ENCODE measurements at places on chromosomes 2 and 18. TPM values are rescaled to one million over a fixed set of nuclear protein-coding genes. Genes with fewer than 3 reads are reported as not detected.

The GAL3ST2 gene
- not detected for total RNA-seq

DNA sequence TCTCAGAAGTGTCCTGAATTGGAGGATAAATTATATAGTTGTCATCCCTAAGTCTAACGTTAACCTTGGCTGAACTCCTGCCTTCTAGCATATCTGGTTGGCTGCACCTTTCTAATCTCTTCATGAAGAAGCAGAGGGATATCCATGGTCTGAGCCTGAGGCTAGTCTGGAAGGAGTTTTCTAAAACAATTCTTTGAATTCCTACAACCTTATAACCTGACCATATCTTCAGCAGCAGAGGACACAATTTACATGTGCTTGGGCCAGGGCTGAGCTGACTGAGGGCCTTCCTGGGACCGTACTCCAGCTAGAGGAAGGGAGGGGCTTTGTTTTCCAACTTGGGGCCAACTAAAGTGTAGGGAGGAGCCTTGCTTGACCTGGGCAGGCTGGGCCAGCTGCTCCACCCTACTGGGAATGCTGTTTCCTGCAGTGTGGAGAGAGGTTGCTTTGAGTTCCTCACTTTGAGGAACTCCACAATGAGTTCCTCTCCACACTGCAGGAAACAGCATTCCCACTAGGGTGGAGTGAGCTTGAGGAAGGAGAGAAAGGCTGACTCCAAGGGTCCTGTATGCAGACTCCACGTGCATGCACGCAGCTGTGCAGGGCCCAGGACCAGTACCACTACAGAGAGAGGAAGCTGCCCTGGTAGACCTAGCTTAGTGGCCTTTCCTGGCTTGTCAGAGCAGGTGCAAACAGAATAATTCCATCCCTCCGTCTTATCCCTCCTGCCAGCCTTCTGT lies 19.6 kb downstream of the CEP68 start:
- DNase-seq: no peak

DNA sequence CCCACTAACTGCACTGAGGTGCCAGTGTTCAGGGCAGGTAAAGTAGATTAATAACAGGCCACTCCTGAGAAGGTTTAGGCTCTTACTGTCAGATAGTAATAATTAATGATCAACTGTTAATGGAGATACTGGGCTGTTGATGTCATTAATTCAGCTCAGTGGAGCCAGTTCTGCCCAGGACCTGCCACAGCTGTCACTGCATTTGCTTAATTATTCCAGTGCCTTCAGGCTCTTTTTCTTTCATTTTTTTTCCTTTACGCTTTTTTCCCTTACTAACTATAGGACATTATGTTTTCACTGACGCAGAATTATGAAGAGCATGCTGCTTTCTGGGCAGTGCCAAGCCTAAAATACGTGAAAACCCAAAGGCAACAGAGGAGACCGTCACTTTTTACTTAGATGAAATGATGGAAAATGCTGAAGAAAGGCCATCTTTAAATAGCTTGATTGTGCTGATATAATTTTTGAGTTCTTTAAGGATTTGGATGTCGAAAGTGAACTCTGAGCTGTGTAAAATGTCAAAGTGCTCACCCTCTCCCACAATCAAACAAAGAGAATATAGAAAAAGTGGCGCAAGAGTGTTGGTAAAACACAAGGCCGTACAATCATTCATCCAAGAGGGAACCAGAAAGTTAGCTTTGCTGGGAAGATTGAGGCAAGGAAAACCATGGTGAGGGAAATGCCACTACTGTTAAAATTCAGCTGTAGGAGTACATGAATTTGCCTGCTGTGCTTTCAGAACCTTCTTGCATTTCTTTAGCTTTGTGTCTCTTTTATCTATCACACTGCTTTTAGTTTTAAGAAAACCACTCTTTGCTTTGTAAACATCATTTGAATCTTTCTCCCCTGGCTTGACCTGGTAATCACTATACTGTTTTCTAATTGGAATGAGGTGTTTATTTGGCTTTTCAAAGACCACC lies 192.0 kb upstream of the ZEB2 start:
- no peak for DNase-seq

- no peak for DNase-seq
Measured at GRCh38 chr2:198628596-198628995, 824.2 kb downstream of the PLCL1 start.

- no peak for DNase-seq
Measured at GRCh38 chr2:129894616-129895015, 84.8 kb upstream of the RAB6C start.

DNA sequence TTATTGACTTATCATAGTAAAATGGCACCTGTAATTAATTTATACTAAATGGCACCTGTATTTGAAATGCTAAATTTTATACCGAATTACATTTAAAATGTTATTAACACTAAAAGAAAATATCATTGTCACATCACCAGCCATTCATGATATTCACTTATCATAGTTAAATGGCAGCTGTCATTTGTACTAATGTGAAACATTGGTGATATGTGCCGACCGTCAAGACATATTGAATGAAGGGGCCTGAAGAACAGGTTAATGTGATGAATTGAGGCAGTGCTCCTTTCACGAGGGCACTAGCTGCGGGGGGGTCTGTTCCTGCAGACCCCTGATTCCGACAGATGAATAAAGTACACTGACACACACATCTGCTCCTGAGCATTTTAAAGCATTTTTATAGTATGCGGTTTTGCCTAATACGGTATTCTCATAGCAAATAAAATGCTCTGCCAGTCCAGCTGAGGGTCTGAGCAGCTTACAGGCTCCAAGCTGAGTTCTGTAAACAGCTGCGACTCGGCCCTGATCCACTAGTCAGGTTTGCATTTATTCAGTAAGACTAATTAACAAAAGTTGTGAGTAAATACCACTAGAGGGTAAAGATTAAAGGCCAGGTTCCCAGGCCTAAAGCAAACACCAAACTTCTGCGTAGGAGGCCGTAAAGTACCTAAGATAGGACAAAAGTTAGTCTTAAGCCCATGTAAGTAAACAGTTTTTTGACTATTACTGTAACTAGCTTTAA lies 593.4 kb upstream of the NETO1 start:
- DNase-seq: no peak

- no peak for DNase-seq
Measured at GRCh38 chr2:77228391-77228790, 293.8 kb downstream of the LRRTM4 start.

GRCh38 chr18:9055185-9055584 lies 47.3 kb upstream of the NDUFV2 start:
- DNase-seq: no peak

GRCh38 chr2:188808947-188809355 lies 165.2 kb upstream of the COL3A1 start:
- DNase-seq: no peak

DNA sequence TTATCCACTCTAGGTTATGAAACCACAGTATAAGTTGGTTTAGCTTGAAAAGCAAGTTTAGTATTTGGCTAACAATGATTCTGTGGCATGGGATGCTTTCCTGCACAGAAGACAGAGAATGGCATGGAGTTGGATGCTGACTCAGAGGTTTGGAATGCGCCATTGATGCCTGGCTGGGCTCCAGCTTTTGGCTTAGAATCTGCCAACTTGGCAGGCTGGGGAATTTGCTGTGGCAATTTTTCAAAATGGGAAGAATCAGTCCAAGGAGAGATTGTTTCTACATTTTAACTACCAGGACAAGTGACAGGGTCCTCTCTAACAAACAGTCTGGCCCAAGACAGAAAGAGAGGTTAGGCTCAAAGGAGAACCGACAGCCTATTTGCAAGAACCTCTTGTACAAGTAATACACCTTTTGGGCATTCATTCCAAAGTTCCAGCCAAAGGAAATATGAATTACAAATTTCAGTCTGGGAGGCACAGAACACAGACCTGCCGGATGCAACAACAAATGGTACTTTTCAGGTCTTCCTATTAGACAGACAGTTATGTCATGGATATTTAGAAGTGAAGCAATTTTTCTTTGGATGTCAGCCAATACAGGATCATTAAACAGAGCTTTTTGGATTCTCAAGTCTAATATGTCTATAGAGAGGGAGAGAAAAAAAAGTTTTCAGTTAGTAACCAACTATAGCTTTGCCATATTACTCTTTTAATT lies 1027.7 kb downstream of the TMEM182 start:
- no peak for DNase-seq

DNA sequence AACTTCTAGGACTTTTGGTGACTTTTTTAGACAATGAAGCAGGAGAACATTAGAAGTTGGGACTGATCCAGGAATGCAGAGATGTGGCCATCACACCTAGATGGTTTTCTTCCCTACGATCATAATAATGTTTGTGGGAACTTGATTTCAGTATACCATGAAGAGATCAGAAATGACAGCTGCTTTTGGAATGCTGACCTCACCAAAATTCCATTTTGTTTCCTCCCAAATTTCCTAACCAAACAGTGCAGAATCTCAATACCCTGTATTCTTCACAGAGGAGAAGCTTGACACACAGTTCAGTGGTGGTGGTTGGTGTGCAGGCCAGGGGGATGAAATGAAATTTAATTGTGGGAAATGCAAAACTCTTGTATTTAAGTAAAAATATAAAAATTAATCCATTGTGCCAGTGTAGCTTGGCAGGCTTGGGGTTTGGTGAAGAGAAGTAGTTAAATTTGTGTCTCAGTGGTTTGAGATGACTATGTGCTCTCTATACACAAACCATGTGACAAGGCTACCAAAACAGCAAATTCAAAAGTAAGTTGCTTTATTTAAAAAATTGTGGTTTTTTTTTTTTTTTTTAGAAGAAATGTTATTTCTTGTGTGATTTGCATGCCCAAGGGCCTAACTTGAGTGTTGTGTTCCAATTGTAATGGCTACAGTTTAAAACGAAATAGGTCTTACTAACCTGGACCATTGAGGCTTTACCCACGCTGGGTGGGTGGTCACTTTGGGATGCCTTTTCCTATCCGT lies 252.4 kb downstream of the LPIN1 start:
- DNase-seq: no peak

DNA sequence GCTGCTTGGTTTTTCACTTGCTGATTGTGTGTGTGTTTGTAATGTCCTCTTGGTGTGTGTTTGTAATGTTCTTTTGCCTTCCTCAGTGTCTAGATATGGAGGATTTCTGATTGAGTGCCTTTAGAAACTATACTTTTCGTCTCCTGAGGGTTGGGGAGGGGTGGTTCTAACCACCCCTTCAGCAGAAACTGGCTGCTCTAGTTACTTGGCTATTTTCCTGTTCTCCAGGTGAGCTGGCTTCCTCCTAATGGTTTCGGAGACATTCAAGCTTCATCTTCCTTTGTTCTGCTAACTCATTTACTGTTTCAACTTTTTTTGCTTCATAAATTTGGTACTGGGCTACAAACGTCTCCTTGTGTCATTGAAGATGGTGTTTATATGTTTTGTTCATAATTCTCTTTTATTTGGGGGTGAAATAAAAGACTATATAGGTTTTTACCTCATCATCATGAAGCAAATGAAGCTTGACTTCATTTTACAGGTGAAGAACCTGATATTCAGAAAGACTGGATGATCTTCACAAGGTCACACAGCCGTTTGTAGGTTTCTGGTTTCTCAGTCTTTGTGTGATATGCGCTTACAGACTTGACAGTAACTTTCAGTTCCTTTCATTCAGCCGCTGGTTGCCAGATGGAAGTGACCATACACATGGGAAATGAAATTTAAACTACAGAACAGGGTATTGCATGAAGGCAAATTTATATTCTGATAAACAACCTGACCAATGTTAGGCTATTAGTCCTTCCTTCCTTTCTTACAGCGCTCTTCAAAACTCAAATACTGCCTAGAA lies 238.5 kb downstream of the GALR1 start:
- DNase-seq: no peak

- no peak for DNase-seq
Measured at GRCh38 chr18:75247611-75248421, 37.2 kb downstream of the TSHZ1 start.

DNA sequence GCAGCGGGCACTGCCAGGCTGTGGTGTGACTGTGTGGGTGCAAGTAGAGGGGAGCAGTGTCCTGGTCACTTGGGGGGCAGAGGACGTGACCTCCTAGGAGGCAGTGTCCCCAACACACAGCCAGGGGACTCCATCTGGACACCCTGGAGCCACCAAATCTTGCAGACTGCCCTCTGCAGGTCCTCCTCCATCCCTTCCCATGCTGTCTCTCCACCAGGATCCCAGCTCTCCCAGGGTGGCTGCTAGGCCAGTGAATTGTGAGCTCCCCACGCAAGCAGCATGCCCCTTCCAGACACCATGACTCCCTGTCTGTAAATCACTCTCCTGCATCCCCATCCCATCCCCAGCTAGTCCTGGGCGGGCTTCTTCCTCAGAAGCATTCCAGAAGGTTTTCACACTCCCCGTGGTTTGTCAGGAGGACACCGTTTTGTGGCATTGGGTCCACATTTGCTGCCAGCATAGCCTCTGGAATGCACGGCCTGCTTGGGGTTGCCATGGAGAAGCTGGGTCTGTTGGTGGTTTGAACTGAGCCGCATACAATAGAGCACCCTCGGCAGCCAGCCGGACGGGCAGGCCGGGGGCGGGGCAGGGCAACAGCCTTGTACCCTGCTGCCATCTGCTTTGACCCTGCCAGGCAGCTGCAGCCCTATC lies 210.7 kb downstream of the KLHL29 start:
- no peak for DNase-seq

The MC2R gene
- not detected for total RNA-seq

The CCDC85A gene
- total RNA-seq: 0.42 TPM
